ENCODE measurements at places on chromosomes 6 and 20.
A peak's percentile ranks its signal among the peaks of the same experiment; 100 is the strongest.

- no peak overlapping the region for H3K4me3 ChIP-seq
- no peaks in the 10 kb centered on the region for H3K4me1 ChIP-seq
- H3K27ac ChIP-seq: no peak overlapping the region
- no peak for DNase-seq
- no peaks in the 10 kb centered on the region for H3K27me3 ChIP-seq
Measured at GRCh38 chr6:117399924-117400323, 25.8 kb downstream of the ROS1 start.

DNA sequence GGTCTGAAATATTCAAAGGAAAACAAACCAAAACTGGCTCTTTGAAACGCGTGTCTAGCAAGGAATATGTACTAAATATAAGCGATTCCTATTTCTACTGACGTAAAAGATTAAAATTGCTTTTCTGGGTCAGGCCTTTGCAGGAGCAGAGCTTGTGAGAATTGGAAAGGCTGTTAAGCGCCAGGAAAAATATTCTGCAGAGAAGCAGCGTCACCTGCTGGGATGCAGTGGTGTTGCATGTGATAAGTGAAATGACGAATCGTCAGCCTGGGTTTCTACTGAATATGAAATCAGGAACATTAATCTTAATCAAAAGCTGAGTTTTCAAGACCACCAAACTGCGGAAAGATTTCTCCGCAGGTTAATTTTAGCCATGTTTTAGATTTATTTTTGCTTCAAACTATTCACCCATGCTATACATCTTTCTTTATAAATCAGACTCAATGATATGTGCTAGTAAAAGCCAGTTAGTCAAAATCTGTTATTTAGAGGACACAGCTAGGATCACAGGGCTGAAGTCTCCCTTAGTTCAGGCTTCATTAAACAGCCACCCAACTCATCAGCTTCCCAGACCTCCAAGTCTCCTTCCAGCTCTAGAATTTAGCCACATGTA, 67.4 kb downstream of the ALDH8A1 start:
- no peaks in the 10 kb centered on the region for H3K36me3 ChIP-seq
- no peak overlapping the region for H3K4me3 ChIP-seq
- peak; percentile 41 for DNase-seq

GRCh38 chr6:27096834-27097511, 150.5 kb upstream of the PRSS16 start:
- H3K4me3 ChIP-seq: peak overlapping the region; percentile 61
- peak; percentile 55 for DNase-seq
- H3K36me3 ChIP-seq: no peaks in the 10 kb centered on the region
- no peak overlapping the region for H3K27ac ChIP-seq
- H3K4me1 ChIP-seq: no peaks in the 10 kb centered on the region

DNA sequence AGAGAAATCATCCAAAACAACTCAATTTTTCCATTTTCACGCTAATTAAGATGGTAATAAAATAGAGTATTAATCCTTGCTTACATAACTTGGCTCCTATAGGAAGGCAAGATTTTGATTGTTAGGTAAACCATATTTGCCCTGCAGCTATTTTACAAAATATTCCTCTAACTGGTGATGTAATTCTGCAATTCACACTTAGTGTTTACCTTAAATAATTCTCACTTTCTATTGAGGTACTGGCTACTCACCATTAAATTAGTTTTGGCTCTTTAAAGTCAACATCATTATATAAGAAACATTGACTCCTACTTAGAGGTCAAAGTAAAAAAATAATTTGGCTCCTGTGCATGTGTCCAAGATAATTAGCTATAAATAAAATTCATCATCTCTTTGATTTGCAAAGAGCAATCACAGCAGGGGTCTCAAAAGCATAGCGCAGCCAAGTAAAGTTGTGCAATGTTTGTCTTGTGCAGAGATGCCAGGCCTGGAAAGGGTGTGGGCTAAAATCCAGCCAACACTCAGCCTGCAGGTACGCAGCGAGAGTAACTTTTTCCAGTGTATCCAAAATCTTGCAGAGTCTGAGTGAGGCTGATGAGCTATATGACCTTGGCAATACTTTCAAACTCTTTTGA, 501.2 kb downstream of the MMUT start:
- H3K4me1 ChIP-seq: no peaks in the 10 kb centered on the region
- H3K27me3 ChIP-seq: no peaks in the 10 kb centered on the region
- H3K4me3 ChIP-seq: no peak overlapping the region
- H3K36me3 ChIP-seq: no peaks in the 10 kb centered on the region

Measured in iPS DF 6.9 (cell line).